ENCODE measurements at places on chromosomes 6 and 20.

DNA sequence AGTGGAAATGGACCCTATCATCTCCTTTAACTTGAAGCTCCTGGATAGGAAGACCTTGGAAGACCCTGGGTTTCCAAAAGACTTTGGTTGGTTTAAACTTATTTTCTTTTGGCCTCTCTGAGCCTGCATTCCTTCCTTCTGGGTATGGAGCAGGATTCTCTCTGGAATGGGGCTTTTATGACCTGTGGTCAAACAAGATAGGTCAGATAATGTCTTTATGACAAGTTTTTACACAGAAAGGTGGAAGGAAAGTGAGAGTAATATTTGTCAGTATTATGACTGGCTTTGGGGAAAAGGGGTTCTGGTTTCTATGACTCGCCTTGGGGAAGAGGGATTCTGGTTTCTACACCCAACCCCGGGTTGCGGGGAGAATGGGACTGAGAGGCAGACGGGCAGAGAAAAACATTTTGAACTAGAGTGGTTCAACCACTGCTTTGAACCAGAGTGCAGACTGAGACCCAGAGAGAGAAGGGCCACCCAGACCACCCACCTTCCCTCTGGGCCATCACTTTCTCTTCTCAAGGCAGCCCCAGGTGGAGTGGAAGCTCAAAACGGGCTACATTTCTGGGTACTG lies 37.6 kb upstream of the KCNK5 start:
- DNase-seq = no peak

- DNase-seq = no peak
Observed at GRCh38 chr6:79802657-79803300, 144.6 kb downstream of the ELOVL4 start.

DNA sequence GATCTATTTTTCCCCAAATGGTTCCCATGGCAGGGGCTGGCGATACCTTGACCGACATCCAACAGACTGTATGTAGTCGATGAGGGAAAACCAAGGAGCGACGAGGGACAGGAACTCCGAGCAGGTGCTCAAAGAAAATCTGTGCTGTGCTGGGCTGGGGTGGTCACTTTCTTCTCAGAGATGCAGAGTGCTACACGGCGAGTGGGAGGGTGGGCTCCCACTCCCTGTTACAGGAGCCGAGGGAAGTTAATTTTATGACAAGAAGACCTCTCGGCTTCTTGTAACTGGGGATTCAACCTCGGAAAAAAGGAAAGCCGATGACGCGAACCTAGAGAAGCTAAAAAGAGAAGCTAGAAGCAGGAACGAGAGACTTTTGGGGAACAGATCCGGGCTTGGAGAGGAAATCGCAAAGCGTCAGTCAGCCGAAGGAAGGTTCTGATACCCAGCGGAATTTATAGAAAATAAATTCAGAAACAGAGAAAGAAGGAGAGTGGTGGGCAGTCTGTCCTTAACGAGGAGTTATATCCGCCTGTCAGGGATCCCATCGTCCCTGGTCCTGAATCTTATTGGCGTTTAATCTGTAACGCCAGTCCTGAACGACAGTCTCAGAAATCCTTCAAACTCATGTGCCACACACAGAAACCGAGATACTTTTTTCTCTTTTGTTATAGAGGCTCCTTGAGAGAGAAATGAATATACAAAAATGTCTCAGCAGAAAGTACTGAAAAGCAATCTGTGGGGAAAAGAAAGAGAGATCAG lies 84.6 kb upstream of the ZNF322 start:
- DNase-seq = peak; percentile 0

- no peak for DNase-seq
Observed at GRCh38 chr20:18831830-18832499, 18.4 kb downstream of the SCP2D1 start.

DNA sequence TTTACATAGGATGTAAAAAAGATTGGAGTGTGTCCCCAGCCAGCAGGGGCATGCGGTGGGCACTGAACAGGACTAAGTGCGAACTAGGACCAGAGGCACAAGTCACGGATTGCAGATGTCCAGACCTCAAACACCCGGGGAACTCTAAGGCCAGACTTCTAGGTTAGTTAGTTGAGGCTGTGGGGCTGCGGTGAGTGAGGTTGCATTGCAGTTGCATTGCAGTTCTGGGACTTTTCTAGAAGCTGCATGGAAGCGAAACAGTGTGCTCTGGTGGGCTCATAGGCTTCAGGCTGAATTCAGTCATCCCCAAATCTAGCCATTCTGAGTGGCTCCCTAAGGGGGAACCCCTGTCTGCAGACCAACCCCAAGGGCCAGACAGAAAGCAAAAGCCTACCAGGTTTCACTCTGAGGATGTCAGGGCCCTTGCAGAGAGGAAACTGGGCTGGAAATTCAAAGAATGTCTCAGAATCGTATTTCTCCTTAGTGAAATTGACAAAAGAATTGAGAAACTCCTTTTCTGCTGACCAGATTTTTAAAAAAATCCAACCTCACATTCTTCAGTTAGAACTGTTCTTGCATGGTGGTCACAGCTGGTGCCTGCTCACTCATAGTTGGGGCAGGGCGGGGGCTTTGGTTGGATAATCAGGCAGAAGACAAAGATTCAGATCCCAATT lies 182.8 kb downstream of the ZDHHC14 start:
- no peak for DNase-seq

DNA sequence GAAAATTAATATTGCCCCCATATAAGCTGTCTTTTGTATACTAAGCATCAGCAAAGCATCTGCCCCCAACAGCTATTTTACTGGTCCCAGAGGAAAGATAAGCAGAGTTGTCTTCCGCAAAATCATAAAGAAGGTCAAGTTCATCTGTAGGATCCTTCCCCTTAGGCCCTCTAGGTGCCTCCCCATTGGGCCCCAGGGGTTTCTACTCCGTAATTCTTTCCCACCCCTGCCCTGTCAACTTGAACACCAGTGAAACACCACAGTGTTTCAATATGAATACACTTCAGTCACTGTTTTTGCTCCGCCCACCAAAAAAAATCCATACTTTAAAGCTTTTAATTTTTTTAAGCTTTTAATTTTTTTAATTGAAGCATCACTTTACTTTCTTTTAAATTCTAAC lies 159.2 kb downstream of the ATXN1 start:
- no peak for DNase-seq

DNA sequence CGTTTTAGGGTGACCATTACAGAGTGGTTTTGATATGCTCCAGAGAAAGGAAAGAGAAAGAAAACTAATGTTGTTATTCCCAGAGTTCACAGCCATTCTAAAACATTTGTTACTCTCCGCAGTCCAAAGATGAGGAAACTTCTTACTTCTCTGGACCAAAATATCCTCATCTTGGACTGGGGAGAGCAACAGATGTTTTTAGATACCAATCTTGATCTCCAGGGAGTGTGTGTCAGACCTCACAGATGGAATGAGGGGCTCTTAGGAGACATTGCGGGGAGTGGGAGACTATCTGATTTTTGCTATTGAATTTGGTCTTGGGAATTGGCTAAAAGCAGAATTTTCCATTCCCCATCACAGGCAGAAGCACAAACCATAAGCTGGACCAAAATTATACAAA lies 110.8 kb downstream of the TNFAIP3 start:
- no peak for DNase-seq

DNA sequence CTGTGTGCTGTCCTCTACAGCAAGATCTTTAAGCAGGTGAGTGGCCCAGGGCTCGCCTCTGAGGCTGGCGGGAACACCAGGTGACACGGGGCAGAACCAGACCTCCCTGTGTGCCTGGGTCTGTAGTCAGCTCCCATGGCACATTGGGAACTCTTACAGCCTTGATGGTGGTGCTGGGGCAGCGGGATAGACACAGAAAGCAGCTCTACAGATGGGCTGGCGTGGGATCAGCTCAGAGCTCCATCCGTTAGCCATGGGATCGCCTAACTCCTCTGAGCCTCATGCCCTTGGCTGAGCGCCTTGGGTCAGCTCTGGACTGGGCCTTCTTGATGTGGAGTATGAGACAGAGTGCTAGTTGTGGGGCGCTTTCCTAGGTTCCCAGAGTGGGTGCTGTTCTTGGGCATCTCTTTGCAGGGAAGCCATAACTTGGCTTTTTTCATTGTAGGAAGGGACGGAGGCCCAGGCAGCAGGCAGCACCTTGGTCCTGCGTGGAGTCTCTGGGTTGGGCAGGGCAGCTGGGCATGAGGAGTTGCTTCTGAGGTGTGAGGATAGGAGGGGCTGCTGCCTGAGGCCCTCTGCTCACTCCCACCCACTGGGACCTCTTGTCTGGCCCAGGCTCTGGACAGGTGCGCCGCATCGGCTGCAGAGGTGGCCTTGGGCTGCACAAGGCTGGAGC lies 51.3 kb downstream of the EFCAB8 start:
- no peak for DNase-seq

DNA sequence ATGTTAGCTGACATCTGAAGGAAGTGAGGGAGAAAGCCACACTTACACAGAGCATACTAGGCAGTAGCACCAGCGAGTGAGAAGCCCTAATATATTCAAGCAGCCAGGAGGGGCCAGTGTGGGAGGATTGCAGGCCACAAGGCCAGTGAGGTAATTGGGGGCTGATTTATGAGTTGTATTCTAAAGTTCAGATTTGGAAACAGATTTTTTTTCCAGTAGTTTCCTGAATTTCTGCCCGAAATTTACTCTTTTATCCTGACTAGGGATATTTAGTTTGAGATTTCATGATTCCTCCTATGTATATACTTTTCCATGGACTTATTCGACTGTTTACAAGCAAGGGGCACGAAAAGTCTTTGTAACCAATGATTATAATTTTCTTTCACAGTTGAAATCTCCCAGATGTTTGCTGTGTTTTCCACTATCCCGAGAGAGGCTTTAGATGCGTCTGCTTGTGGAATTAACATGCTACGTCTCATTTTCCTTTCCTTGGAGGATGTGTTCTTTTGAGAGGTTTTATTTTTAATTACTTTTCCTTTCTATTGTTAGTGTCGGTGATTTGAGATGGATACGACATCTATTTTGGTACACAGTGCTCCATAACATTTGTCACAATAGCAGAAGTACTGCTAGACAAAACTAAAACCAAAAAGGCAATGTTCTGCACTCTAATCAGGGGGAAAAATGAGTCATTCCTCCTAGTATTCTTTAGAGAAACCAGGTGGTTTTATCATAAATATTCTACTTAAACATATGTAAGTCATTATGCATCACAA lies 356.3 kb upstream of the HSF2 start:
- no peak for DNase-seq

DNA sequence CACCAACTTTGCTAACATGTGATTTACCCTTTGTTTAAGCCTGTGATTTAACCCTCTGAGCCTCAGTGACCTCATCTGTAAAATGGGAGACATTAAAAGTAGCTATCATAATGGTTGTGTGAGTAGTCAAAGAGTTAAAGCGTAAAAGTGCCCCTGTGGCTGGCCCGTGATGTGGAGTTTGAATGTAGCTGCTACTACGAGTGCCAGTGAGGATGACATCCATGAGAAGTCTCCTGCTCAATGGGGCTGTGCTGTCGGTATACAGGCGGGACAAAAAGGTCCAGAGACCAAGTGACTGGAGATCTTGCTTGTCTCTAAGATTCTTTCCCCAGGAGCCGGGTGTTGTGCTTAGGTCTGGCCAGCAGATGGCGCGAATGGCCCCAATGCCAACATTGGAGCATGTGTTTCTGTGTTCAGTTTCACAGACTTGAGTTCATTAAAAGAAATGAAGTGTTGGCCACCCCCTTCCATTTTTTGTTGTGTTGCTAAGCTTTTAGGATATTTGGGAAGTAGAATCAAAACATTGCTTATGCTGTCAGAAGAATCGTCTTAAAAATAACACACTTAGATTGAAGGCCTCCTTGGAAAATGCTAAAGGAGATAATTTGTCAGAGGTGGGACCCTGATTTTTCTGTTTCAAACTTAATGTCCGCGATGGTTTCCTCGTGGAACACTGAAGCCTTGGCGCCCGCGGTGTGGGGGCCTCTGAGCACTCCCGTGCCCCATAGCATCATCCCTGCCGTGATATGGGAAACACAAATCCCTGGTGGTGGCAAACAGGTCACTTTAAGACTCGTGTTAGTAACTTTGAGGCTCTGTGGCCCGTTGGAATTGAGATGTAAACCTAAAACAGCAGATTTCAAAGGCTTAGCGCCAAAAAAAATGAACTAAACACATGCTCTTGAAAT lies 9.3 kb upstream of the RBM38 start:
- DNase-seq = peak; percentile 58

All from fibroblast of gingiva (primary cell).